A549 treated with CORT108297 at 1 μM for 4 hours (cell line): ENCODE measurements at places on chromosomes 4 and X. TPM values are rescaled to one million over a fixed set of nuclear protein-coding genes. Genes with fewer than 3 reads are reported as not detected.

Gene NAP1L5
- total RNA-seq, result 1.8 to 2.3 TPM (median 2.0 TPM) in 5 replicates

Gene CT47A7
- total RNA-seq, result not detected in 5 replicates

Gene BEX1
- not detected in 5 replicates for total RNA-seq

Gene FGF13
- 0.05 to 0.10 TPM in 2 of 5 replicates, not detected in the others for total RNA-seq

Gene RGS12
- total RNA-seq, result 8.0 to 11.5 TPM (median 8.8 TPM) in 5 replicates

Gene CT55
- not detected in 5 replicates for total RNA-seq

Gene TRPC5OS
- total RNA-seq, result not detected in 5 replicates

Gene MAGED4B
- total RNA-seq, result 6.9 to 16.5 TPM (median 13.8 TPM) in 5 replicates

Gene CTAG1B
- not detected in 5 replicates for total RNA-seq

Gene ADGRL3
- 0.01 to 0.05 TPM (median 0.02 TPM) in 4 of 5 replicates, not detected in the other for total RNA-seq

Gene FMR1NB
- total RNA-seq, result not detected in 5 replicates

Gene ZBTB49
- 2.4 to 2.9 TPM (median 2.6 TPM) in 5 replicates for total RNA-seq

Gene ATP1B4
- total RNA-seq, result not detected in 5 replicates

Gene SULT1B1
- total RNA-seq, result 0.01 to 0.05 TPM (median 0.03 TPM) in 4 of 5 replicates, not detected in the other

Gene GPR143
- 0.12 to 0.21 TPM (median 0.18 TPM) in 5 replicates for total RNA-seq

Gene STPG2
- 0.05 TPM in 1 of 5 replicates, not detected in the others for total RNA-seq

Gene EDA
- 0.36 to 0.73 TPM (median 0.55 TPM) in 5 replicates for total RNA-seq

Gene IGSF1
- 0.25 to 0.41 TPM (median 0.32 TPM) in 5 replicates for total RNA-seq

Gene CD38
- 8.6 to 13.7 TPM (median 10.1 TPM) in 5 replicates for total RNA-seq

Gene HTN1
- not detected in 5 replicates for total RNA-seq

Gene MAGEA12
- 0.08 to 0.18 TPM (median 0.17 TPM) in 5 replicates for total RNA-seq

Gene GYG2
- total RNA-seq, result 3.0 to 5.0 TPM (median 4.5 TPM) in 5 replicates

Gene XAGE2
- total RNA-seq, result not detected in 5 replicates

Gene ZNF711
- 0.78 to 0.91 TPM (median 0.81 TPM) in 5 replicates for total RNA-seq

Gene USP17L13
- total RNA-seq, result not detected in 5 replicates

Gene CTAG2
- not detected in 5 replicates for total RNA-seq

Gene ZNF157
- 0.05 TPM in 1 of 5 replicates, not detected in the others for total RNA-seq

Gene PNMA6A
- 3.6 to 5.8 TPM (median 5.1 TPM) in 5 replicates for total RNA-seq

Gene CENPI
- 8.5 to 15.1 TPM (median 12.9 TPM) in 5 replicates for total RNA-seq

Gene SMAD1
- 9.0 to 13.8 TPM (median 10.3 TPM) in 5 replicates for total RNA-seq

Gene GLOD5
- total RNA-seq, result not detected in 5 replicates

Gene CFAP299
- not detected in 5 replicates for total RNA-seq

Gene CLCN3
- total RNA-seq, result 15.9 to 19.8 TPM (median 18.0 TPM) in 5 replicates
